IMR-90 (cell line): ENCODE measurements at places on chromosomes 7 and 10. TPM values are rescaled to one million over a fixed set of nuclear protein-coding genes. Genes with fewer than 3 reads are reported as not detected.

GRCh38 chr10:77381750-77382149 is 255.9 kb downstream of the KCNMA1 start:
- no peak overlapping the region for H3K27ac ChIP-seq
- no peak overlapping the region for H3K4me3 ChIP-seq
- DNase-seq, result no peak
- H3K36me3 ChIP-seq, result no peaks in the 10 kb centered on the region
- H3K27me3 ChIP-seq, result no peaks in the 10 kb centered on the region
- no peaks in the 10 kb centered on the region for H3K4me1 ChIP-seq

DNA sequence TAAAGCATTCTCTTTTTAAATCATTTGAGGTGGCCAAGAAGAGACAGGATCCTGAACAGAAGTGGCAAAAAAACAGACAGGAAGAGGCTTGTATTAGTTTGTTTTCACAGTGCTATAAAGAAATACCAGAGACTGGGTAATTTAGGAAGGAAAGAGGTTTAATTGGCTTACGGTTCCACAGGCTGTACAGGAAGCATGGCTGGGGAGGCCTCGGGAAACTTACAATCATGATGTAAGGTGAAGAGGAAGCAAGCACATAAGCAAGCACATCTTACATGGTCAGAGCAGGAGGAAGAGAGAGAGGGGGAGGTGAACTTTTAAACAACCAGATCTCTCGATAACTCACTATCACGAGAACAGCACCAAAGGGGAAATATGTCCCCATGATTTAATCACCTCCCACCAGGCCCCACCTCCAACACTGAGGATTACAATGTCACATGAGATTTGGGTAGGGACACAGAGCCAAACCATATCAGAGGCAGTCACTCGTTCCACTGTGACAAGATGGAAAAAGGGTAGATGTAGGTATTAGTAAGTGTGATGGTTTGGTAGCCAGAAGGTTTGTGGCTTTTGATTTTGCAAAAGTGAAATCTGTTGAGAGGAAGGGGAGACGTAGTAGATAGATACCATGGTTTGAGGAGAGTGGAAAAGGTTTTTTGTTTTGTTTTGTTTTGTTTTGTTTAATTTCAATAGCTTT is 5.1 kb downstream of the MSRB2 start:
- no peak overlapping the region for H3K4me3 ChIP-seq
- H3K36me3 ChIP-seq, result peaks cover 9% of the 10 kb centered on the region
- peaks cover 5% of the 10 kb centered on the region; the same call in 1 of the 2 replicates for H3K4me1 ChIP-seq
- no peaks in the 10 kb centered on the region for H3K27me3 ChIP-seq

DNA sequence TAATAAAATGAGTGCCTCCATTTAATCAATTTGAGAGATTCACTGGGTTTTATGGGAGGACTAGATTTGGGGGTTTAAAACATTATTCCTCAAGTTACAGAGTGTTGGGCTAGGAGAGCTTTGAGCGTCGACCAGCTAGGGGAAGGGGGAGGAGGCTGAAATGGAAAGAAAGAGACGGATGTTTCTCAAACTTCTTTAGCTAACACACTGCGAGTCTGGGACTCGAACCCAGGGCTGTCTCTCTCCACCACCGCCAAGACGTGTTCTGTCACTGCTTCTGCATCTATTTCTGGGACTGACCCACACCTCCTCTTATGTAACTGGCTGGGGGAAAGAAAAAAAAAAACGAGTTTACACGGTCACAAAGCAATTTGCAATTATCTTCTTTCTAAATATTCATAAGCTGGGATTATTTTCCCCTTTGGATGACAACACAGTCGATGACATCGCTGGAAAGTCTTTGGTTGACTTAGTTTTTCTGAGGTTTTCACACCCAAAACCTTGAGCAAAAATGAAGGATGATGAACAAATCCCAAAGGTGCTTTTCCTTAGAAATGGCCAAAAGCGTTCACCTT is 27.2 kb downstream of the CHST15 start:
- no peaks in the 10 kb centered on the region for H3K36me3 ChIP-seq
- no peaks in the 10 kb centered on the region for H3K4me1 ChIP-seq
- no peak overlapping the region for H3K4me3 ChIP-seq
- H3K27ac ChIP-seq, result no peak overlapping the region
- DNase-seq, result no peak

DNA sequence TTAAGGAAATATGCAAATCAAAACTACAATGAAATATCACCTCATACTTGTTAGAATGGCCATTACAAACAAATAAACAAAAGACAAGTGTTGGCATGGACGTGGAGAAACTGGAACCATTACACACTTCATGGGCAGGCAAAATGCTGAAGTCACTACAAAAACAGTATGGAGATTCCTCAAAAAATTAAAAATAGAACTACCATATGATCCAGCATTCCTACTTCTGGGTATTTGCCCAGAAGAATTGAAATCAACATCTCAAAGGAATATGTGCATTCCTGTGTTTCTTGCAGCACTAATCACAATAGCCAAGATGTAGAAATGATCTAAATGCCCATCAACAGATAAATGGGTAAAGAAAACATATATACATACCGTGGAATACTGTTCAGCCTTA is 83.6 kb downstream of the NRCAM start:
- no peaks in the 10 kb centered on the region for H3K4me1 ChIP-seq
- no peak for DNase-seq
- H3K27me3 ChIP-seq, result no peaks in the 10 kb centered on the region

DNA sequence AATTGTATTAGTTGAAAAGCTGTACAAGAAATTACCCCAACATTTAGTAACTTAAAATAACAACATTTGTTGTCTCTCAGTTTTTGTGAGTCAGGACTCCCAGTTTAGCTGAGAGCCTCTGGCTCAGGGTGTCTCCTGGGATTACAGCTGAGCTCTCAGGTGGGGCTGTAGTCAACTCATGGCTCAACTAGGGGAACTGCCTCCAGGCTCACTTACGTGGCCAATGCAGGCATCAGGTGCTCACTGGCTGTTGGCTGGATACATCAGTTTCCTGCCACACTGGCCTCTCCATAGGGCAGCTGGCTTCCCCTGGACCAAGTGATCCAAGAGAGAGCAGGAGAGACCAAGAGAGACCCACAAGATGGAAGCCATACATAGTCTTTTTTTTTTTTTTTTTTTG is 17.5 kb downstream of the CCNY start:
- H3K4me3 ChIP-seq, result no peak overlapping the region
- peaks cover 28% of the 10 kb centered on the region for H3K4me1 ChIP-seq
- no peaks in the 10 kb centered on the region for H3K36me3 ChIP-seq
- H3K27me3 ChIP-seq, result no peaks in the 10 kb centered on the region
- no peak for DNase-seq

Gene FBXL13
- 0.07 and 0.24 TPM in 2 replicates for polyA plus RNA-seq
